ENCODE measurements at places on chromosomes 13 and 19. TPM values are rescaled to one million over a fixed set of nuclear protein-coding genes. Genes with fewer than 3 reads are reported as not detected.

DNA sequence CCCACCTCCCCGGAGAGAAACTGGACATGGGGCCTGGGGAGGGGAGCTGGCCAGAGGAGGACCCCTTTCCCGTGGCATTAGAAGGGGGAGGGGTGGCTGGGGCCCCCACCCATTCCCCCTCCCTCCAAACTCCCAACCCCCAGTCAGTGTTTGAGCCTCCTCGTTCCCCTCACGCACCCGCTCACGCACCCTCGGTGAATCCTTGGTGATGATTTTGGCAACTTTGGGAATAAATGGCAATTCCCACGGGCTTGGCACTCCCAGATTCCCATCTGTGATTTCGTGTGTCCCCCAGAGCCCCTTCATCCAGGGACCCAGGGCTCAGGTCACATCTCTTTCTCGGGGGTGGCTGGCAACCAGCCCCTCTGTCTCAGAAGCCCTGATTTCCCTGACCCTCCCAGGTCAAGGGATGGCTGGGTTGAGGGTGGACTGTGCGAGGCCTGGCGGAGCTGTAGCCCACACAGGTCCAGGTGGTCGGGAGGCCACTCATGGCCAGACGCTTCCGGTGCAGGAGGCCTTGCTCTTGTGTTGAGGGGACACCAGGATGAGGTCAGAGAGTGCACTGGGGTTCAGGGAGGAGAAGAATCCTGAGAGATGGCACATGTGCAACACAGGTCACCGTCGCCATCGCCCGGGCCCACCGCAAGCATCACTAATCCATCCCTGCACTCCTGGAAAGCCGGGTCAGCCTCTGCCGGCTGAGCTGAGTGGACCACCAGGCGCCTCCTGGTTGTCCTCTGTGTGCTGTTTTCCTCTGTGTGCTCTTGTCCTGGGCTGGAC, 20.7 kb downstream of the EPN1 start:
- no peaks in the 10 kb centered on the region for H3K27me3 ChIP-seq
- H3K27ac ChIP-seq: no peak overlapping the region
- H3K4me3 ChIP-seq: no peak overlapping the region
- peaks cover 3% of the 10 kb centered on the region for H3K36me3 ChIP-seq

GRCh38 chr13:107881362-107881761, 334.0 kb downstream of the LIG4 start:
- no peaks in the 10 kb centered on the region for H3K27me3 ChIP-seq
- no peak for DNase-seq
- no peak overlapping the region for H3K27ac ChIP-seq
- no peaks in the 10 kb centered on the region for H3K4me1 ChIP-seq

DPY19L3 gene
- total RNA-seq: 14.7 TPM

PDE4C gene
- total RNA-seq: not detected

LHB gene
- total RNA-seq: not detected
